ENCODE measurements at places on chromosomes 6 and 20.

DNA sequence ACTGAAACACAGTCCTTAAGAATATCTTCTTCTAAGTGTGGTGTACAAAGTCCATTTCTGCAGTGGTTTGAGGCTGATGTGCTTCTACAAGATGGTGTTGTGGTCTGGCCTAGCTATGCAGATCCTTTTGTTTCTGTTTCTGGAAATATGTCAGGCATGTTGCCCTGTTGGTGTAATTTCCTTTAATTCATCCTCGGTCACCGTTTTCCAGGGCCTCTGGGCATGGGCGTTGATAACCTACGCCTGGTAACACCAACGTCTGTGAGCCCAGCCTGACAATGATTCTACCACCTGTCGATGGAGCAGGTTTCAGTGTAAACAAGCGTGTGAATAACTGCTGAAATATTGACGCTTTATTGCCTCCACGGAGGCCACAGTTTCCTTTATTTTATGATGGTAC is 33.3 kb upstream of the AFDN start:
- DNase-seq = no peak

DNA sequence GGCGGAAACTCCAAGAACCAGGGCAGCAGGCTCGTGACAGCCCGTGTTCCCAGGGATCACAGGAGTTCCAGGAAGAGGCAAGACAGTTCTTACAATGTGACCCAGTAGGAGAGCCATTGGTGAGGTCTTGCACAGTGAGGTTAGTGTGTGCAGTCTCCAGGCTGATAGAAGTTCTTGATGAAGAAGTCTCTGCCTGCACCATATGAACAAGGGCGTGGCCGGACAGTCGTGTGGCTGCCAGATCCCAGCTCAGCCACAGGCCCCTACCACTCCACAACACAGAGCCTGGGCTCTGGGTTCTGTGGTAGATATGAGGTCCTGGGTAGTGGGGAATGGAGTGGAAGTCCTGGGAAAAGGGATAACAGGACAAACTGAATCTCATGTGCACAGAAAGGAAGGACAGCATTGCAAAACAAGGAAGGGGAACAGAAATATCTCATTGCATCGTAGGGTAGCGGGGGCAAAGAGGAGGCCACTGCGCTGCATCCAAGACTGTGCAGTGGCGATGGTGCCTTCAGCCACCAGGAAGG is 65.2 kb downstream of the STX11 start:
- DNase-seq = peak; percentile 2

GRCh38 chr6:157253017-157253416 is 70.3 kb downstream of the TMEM242 start:
- DNase-seq = no peak

DNA sequence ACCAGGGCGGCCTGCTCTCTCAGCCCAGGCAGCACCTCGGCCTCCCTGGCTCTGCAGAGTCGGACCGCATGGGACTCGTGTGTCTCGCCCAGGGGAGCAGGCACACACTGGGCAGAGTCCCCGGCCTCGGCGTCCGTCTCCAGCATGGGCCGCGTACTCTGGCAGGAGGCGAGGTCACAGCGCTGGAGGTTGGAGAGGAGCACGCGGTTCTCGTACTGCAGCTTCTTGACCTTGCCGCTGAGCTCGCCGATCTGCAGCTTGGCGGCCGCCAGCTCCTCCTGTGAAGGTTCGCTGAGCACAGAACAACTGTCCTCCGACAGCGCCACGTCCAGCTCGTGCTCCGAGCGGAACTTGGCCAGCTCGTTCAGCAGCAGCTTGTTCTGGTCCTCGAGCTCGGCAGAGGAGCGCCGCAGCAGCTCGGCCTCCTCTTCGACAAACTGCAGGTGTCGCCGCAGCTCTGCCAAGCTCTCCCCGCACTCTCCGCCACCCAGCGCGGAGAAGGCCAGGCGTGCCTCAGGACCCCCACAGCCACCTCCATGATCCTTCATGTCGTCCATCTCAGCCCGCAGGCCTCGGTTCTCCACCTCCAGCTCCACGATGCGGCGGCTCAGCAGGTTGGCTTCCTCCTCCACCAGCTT is 42.0 kb upstream of the DSN1 start:
- DNase-seq = no peak
